AG20443 (cell line): ENCODE measurements at places on chromosomes 6 and 20.

DNA sequence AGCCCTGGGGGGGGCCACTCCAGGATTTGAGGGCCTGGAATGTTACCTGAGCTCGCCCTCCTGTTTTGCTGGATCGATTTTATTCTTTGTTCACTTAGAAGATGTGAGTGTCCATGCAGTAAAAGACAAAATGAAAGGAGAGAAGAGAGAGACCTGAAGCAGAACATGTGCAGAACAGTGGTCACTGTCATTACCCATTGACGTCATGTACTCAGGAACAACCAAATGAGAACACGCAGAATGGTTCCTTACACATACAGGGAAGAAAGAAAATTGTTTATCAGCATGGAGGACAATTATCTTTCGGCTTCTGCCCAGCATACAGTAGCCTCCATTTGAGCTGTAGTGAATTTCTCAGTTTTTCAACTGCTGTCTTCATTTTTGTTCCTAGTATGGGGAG, 258.1 kb downstream of the FNDC1 start:
- DNase-seq = no peak

GRCh38 chr6:54694928-54695532, 151.5 kb upstream of the FAM83B start:
- no peak for DNase-seq

DNA sequence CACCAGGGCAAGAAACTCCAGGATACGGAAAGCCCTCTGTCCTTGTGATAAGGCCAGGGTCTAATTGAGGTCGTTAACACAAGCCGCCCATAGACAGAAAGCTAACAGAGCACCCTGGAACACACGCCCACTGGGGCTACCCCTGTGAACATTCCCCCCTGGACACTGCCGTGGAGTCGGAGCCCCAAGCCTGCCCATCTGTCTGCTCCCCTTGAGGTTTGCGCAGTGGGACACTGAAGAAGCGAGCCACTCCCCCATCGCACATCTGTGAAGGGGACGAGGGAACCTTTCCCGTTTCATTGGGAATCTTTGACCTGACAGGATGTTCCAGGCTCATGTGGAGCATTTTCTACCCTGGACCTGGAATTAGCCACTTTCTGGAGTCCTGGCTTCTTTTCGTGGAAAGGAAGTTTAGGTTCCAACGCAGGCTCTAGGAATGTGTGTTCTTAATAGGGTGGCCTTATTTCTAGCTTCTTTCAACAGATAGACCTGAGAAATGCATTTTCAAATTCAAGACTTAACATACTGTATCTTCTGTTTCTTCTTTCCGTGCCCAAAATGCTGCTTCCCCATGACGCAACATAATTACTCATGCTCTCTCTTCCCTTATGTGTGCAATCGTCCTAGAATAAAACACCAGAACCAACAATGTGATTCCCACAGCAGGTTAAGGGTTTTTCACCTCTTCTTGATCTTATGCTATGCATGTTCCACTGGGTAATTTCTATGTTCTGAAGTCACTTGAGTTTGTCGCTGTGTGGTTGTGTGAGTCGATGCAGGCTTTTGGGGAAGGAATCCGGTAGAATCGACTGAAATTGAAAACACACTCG, 161.1 kb downstream of the ERMARD start:
- no peak for DNase-seq

DNA sequence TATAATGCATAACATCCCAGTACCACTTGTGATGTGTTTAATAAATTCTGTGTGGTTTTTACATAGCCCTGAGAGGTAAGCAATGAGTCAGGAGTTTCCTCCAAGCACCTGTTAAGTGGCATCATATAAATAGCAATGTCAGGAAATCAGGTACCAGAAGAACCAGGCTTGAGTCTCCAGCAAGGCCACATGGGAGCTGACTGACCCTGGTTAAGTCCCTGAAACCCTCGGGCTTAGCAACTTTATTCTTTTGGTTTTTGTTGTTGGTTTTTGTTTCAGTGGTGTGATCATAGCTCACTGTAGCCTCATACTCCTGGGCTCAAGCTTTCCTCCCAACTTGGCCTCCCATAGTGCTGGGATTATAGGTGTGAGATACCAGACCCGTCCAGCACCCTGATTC, 70.0 kb downstream of the PTPRT start:
- DNase-seq = no peak

GRCh38 chr6:2634139-2634964, 116.4 kb downstream of the MYLK4 start:
- DNase-seq = peak; percentile 91

- peak; percentile 22 for DNase-seq
Observed at GRCh38 chr6:167153521-167153959, 4.2 kb downstream of the GPR31 start.

GRCh38 chr6:136317021-136317694, 27.5 kb upstream of the BCLAF1 start:
- DNase-seq = peak; percentile 72

- DNase-seq = no peak
Observed at GRCh38 chr6:118042855-118043254, 135.8 kb downstream of the SLC35F1 start.

- no peak for DNase-seq
Observed at GRCh38 chr6:30988209-30988825, 4.8 kb downstream of the MUC21 start.

GRCh38 chr20:12535316-12535715, 473.5 kb upstream of the SPTLC3 start:
- no peak for DNase-seq

- no peak for DNase-seq
Observed at GRCh38 chr6:79808921-79809320, 138.4 kb downstream of the ELOVL4 start.

DNA sequence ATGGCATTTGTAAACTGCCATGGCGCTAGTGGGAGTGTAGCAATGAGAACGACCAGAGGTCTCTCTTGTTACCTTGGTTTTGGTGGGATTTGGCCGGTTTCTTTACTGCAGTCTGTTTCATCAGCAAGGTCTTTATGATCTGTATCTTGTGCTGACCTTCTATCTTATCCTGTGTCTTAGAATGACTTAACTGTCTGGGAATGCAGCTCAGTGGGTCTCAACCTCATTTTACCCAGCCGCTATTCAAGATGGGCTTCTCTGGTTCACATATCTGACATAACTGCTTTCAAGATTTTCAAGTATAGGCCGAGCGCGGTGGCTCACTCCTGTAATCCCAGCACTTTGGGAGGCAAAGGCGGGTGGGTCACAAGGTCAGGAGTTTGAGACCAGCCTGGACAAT, 1.9 kb upstream of the SFT2D1 start:
- DNase-seq = no peak

DNA sequence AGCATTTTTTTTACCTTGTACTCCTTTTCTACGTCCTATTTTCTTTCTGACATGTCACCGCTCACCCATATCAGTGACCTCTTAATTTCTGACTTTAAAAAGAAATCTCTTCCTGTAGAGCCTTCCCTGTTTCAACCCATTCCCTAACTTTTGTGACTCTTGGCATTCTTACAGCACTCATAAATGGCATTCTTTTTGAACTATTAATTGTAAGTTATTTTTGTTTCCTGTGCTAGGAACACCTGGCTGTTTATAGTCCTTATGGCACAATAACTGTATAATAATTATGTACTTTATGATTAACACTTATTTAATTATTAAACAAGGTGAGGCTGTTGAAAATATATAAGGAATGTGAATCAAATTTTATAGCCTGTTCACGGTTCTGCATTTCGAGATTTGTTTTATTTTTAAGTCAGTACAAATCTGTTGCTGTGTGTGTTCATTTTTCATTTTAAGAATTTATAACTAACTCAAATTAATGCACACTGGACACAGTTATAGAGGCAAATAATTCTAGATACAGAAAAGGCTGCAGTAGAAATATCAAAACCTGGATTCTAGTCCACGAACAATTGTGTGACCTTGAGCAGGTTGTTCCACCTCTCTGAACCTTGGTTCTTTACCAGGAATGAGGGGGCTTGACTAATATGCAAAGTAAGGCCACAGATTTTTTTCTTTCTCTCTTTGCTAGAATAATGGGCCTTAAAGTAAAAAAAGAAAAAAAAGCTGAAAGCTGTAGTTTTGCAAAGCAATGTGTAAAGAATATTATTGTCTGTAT, 1.5 kb downstream of the KIZ start:
- DNase-seq = no peak

DNA sequence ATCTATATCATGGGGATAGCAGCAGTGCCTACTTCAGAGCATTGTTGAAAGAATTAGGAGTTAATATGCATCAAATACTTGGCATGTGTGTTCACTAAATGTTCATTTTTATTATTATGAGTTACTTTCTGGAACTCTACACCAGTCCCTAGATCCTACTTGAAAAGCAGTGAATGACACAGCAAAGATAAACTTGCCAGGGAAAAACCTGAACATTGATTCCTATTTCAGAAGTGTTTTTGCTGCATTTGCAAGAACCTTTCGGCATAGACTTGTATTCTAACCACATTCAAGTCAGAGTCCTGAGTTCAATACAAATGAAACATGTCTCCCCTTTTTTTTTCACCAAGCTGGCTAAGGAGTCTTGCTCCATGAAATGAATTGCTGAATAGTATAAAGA, 187.4 kb upstream of the TAB2 start:
- no peak for DNase-seq

DNA sequence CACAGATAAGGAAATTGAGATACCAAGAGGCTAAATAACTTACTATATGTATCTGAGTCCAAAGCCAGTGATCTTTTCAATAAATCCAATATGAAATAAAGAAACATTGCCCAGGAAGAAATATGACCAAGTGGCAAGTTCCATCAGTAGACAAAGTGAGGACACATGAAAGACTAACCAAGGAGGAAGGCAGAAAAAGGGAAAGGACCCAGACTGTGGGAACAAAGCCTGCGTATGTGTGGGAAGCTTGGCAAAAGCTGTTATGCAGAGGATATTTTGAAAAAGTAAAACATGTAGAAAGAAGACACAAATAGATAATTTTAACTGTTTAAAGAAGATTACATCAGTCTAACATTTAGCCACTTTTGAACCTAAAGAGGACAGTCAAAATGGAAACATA, 264.4 kb upstream of the PRDM1 start:
- no peak for DNase-seq

DNA sequence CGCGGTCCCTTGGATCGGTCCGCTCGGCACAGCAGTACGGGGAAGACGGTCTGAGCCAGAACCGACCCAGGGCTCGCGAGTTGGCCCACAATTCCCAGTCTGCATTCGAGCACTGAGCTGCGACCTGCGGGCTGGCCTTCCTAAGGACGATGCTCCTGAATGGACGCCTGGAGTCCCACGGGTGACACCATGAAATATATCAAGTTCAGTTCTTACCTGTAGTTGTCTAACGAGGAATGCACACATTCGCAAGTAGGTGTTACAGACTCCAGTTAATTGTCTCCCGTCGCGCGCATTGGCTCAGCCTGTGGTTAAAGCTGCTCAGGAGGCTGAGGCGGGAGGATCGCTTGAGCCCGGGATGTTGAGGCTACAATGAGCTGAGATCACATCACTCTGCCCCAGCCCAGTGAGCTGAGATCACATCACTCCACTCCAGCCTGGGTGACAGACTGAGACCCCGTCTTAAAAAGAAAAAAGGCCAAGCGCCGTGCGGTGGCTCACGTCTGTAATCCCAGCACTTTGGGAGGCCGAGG, 802 bp downstream of the PEX7 start:
- no peak for DNase-seq

GRCh38 chr6:80425089-80425823, 318.8 kb downstream of the BCKDHB start:
- DNase-seq = peak; percentile 71

- DNase-seq = no peak
Observed at GRCh38 chr20:17626217-17627007, 55.6 kb downstream of the RRBP1 start.

- DNase-seq = peak; percentile 40
Observed at GRCh38 chr6:28542440-28543296, 17.0 kb downstream of the GPX5 start.

GRCh38 chr20:53639647-53640440, 46.2 kb upstream of the ZNF217 start:
- DNase-seq = no peak
